ENCODE measurements at places on chromosomes 4 and X.

- DNase-seq: no peak
These were observed 4.6 kb downstream of the TCEAL9 start for GRCh38 chrX:103360916-103361315.

GRCh38 chr4:12635629-12636028, 848.5 kb downstream of the RAB28 start:
- no peak for DNase-seq

DNA sequence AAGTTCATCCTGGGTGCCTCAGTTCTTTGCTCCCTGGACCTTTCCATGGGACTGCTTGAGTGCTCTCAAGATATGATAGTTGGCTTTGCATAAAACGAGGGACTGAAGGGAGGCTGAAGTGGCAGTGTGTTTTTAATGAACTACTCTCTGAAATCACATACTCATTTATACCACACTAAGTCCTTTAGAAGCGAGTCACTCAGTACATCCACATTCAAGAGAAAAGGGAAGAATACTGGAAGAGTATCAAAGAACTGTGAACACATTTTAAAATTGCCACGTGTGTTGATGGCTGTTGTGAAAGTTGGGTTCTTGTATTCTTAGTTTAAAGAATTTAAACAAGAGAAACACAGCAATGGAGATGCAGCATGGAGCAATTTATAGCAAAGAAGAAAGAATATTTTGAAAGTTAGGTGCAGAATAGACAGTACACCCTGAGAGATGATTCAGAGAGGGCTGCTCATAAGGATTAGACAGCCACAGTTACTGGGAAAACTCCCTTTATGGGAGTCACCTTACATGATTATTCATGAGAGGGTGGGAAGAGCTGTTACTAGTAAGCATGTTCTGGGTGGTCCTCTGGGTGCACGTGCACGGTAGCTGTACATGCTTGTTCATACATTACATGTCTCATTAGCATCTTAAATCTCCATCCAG, 380.7 kb downstream of the ADGRL3 start:
- no peak for DNase-seq

- DNase-seq: no peak
These were observed at the start of gene HDAC8 for GRCh38 chrX:72572248-72573157. TSS of gene HDAC8 (minus strand) at chrX:72572843. CDS start at chrX:72572761, 82 bp downstream.

GRCh38 chr4:85177092-85177491, 210.6 kb upstream of the WDFY3 start:
- no peak for DNase-seq

All from non-pigmented ciliary epithelial cell (primary cell).